ENCODE measurements at places on chromosomes 5 and 9.

- DNase-seq: no peak
These were observed 223.5 kb downstream of the SH3GL2 start for GRCh38 chr9:17802249-17802857.

DNA sequence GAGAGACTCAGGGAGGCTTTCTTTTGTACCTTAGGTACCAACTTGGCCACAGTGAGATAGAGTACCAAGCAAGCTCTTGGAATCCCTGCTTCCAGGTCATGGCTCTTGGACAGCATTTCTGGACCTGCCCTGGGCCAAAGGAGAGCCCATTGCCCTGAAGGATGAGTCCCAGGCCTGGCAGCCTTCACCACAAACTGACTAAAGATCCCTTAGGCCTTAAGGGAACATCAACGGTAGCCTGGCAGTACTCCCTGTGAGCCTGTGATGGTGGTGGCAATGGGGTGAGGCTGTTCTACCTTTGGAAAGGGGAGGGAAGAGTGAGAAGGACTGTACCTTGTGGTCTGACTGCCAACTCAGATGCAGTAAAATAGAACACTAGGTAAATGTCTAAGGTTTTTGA is 334.6 kb downstream of the SPOCK1 start:
- no peak for DNase-seq

- no peak for DNase-seq
These were observed 85.7 kb upstream of the GRIA1 start for GRCh38 chr5:153404747-153405146.

DNA sequence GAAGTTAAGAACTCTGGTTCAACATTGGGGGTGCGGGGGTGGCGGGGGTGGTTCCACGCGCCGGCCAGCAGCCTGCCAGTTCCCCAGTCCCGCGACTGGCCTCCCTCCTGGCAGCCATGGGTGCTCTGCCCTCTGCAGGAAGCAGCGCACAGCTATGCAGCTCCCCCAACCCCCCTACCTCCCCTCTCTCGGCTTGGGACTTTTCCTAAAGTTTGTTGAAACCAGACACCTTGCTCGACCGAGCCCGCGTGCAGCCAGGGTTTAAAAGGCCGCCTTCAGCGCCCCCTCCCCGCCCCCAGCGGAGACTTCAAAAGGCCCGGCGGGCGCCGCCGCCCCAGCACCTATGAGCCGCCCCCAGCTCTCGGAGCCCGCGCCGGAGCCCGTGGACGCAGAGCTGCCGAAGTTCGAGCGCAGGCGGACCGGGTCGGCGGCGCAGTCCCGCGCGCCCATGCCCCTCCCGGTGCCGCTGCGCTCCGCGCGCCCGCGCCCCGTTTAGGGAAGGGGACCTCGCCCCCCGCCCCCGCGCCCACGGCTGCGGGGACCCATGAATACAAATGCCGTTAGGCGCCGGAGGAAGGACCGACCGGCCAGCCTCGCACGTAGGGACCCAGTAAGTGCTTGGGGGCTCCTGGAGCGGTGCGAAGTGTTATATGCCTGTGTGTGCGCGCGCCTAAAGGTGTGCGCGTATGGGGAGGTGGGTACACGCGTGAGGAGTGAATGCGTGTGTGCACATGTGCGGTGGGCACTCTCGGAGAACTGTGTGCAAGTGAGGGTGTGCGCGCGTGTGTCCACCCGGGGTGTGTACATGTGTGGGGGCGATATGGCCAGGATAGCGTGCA is 1.4 kb upstream of the COL27A1 start:
- no peak for DNase-seq

DNA sequence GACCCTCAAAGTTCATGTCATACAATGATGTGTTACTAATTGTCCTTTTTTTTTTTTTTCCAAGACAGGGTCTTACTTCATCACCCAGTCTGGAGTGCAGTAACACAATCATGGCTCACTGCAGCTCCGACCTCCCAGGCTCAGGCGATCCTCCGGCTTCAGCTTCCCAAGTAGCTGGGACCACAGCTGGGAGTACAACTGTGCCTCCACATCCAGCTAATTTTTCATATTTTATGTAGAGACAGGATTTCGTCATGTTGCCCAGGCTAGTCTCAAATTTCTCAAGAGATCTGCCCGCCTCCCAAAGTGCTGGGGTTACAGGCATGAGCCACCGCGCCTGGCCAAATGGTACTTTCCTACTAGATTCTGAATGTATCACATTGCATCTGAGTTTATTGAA is 49.4 kb upstream of the EBF1 start:
- DNase-seq: no peak

Measured in HS-5 (cell line).